ENCODE measurements at places on chromosomes 6 and 20.

- DNase-seq, result no peak
Observed at GRCh38 chr6:104526376-104526775, 333.3 kb downstream of the HACE1 start.

- no peak for DNase-seq
Observed at GRCh38 chr20:7437311-7437710, 502.9 kb downstream of the HAO1 start.

DNA sequence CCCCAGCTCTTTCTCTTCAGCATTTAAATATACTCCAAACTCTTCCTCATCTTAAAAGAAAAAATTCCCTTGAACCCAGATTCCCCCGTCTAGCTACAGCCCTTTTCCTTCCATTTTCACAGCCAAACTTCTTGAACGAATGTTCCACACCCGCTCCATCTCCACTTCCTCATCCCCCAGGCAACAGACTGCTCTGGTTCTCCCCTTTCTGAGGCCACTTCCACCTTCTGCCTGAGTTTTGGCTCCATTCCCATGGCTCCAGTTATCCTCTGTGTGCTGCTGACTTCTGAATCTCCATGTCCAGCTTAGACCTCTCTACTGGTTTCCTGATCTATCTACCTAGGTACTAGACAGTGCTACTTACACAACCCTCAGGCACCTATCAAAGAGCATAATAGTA is 106.4 kb downstream of the RALGAPA2 start:
- DNase-seq, result no peak

DNA sequence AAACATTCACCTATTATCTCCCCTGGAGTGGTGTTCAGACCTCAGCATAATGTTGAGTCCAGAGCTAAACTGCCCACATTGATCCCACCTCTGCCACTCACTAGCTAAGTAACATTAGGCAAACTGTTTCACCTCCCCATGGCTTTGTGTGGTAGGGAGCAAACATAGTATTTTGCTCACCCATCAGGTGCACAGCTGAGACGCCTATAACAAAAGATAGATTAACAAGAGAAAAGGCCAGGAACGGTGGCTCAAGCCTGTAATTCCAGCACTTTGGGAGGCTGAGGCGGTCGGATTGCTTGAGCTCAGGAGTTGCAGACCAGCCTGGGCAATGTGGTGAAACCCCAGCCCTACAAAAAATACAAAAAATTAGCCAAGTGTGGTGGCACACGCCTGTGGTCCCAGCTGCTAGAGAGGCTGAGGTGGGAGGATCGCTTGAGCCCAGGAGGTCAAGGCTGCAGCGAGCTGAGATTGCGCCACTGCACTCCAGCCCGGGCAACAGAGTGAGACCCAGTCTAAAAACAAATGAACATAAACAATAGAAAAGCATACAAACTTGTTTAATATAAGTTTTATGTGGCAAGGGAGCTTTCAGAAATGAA is 91.6 kb downstream of the MAP3K7 start:
- no peak for DNase-seq

- no peak for DNase-seq
Observed at GRCh38 chr20:1900321-1900801, 5.2 kb downstream of the SIRPA start.

DNA sequence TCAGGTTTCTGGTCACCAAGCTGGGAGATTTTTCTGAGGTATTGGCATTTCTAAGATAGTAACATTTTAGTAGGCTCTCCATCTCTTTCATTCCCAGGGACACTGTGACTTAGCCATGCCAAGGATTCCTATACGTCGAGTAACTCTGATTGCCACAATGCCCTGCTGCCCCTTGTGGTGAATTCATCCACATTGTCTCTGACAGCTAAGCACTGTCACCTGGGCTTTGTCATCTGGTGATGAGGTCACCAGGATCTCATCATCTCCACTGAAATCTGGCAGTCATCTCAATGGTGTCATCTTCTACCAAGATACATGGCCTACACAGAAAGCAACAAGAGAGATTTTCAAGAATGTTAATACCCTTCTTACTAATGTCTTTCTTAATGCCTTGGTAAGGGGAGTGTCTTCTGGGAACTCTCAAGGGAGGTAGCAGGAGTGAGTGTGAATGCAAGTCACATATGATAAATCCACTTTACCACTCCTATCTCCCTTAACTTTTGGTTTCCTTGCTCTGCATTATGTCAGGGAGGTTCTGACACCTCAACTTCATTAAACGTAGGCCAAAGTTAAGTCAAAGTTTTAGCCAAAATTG is 246.7 kb downstream of the CD109 start:
- DNase-seq, result no peak

GRCh38 chr6:20338156-20338555 is 63.5 kb upstream of the E2F3 start:
- no peak for DNase-seq

- no peak for DNase-seq
Observed at GRCh38 chr20:62313021-62313420, 10.2 kb downstream of the ADRM1 start.

DNA sequence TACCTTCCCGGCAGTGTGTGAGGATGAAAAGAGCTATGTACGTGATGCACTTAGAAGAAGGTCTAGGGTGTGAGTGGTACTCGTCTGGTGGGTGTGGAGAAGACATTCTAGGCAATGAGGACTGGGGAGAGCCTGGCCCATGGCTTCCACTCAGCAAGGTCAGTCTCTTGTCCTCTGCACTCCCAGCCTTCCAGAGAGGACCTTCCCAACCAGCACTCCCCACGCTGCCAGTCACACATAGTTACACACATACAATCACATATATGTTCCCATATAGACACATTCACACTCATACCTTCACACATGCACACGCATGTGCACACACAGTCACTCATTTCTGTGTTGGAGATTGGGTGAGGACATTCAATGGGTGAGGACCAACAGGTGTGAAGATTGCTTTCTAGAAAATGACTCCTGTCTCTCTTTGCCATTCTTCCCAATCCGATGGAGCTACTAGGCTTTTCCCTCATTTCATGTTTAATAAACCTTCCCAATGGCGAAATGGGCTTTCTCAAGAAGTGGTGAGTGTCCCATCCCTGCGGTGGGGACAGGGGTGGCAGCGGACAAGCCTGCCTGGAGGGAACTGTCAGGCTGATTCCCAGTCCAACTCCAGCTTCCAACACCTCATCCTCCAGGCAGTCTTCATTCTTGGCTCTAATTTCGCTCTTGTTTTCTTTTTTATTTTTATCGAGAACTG is 30.4 kb downstream of the SRSF3 start:
- no peak for DNase-seq

- no peak for DNase-seq
Observed at GRCh38 chr6:76250666-76251065, 178.2 kb upstream of the IMPG1 start.

GRCh38 chr20:17495826-17496225 is 35.4 kb downstream of the BFSP1 start:
- DNase-seq, result no peak

- DNase-seq, result no peak
Observed at GRCh38 chr6:139853302-139853992, 479.0 kb upstream of the CITED2 start.

- DNase-seq, result no peak
Observed at GRCh38 chr6:169086020-169086419, 167.6 kb downstream of the THBS2 start.

DNA sequence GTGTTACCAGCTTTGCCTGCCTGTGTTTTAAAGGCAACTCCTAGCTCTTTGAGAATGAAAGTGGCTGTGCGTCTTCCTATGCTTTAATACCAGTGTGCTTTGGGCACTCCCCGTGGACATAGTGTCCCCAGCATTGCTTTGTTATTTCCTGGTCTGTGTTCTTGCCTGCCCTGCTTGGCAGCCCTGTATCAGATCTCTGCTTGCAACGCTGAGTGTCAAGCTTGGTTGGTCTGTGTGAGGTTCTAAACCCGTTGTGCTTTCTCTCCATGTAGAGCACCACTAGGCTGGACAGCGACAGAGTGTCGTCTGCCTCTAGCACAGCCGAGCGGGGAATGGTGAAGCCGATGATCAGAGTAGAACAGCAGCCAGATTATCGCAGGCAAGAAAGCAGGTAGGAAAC is 80.2 kb downstream of the AFDN start:
- no peak for DNase-seq

DNA sequence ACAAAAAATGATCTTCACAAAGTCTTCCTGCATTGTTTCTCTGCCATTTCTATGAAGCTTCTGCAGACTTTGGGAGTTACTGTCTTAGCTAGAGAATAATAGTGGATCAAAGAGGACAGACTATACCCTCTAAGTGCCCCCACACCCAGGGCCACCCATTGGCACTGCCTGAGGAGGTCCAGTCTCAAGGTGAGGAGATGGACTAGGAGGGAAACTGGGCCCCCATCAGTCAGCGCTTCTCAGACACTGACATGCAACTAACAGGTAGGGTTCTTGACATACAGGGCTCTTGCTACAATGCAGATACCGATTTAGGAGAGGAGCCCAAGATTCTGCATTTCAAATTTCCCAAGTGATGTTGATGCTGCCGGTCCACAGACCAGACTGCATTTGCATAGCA is 24.3 kb downstream of the PCNA start:
- DNase-seq, result no peak

DNA sequence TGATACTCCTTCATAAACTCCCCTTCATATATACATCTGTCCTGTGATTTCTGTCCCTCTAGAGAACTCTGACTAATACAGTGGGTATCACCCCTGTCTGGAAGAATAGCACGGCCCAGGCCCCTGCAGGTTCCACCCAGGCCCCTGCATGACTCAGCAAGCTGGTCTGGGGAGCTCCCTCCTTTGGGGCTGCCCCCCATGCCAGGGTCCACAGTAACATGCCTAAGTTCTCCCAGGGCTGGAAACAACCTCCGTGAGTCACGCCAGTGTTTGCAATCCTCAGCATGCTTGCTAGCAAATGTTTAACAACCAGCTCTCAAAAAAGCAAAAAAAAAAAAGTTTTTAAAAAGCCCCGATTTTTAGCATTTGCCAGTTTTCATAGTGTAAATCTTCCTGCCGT is 134.3 kb upstream of the CDH4 start:
- DNase-seq, result no peak

DNA sequence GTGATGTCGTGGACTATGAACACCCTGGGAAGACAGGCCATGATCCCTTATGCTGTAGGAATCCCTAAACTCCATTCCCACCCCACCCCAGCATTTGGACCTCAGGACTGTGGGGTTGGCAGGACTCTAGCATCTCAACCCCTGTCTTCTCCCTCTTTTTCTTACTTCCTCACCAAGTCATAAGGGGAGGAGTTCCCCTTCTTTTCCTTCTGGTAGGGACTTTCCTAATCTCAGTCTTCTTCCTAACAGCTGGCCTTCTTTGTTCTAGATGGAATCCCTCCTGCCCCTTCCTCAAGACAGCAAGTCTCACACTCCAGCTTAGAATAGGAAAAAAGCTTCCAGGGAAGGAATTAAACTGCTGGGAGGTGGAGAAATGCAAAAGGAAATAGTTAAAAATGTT is 2.3 kb upstream of the SIRPB2 start:
- no peak for DNase-seq

GRCh38 chr6:15621203-15622044 is 41.4 kb downstream of the DTNBP1 start:
- no peak for DNase-seq

DNA sequence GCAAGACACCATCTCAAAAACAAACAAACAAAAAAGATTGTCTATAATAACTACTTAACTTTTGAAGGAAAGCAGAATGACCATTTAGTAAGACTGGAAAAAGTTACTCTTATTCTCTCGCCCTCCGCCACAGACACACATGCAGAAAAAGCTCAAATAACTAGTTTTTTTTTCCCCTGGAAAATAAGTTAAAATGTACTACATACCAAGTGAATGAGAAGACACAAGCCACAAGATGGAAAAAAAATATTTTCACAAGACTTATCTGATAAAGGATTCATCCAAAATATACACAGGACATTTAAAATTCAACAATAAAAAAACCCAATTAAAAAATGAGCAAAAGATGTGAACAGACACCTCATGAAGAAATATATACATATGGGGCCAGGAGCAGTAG is 31.9 kb downstream of the NUDT3 start:
- no peak for DNase-seq

- no peak for DNase-seq
Observed at GRCh38 chr6:167543602-167544497, 219.0 kb downstream of the TTLL2 start.

GRCh38 chr6:136036601-136037000 is 185.1 kb downstream of the PDE7B start:
- no peak for DNase-seq

All from omental fat pad (tissue), 4 donors.